ENCODE measurements at places on chromosomes 5 and 9. TPM values are rescaled to one million over a fixed set of nuclear protein-coding genes. Genes with fewer than 3 reads are reported as not detected.

The MYOT gene
- 0.53 TPM for total RNA-seq

The TRIM23 gene
- total RNA-seq: 6.5 TPM

The C9orf153 gene
- total RNA-seq: 0.54 TPM

The TMC1 gene
- total RNA-seq: not detected

The ZNF883 gene
- total RNA-seq: not detected

The KCNT1 gene
- not detected for total RNA-seq

The TNC gene
- 2.2 TPM for total RNA-seq

The APBA1 gene
- 13.7 TPM for total RNA-seq

The ACSL6 gene
- total RNA-seq: 4.8 TPM

The PROB1 gene
- 0.51 TPM for total RNA-seq

- no peak for DNase-seq
Observed at GRCh38 chr9:126424511-126424910, 97.9 kb downstream of the MVB12B start.

GRCh38 chr5:92956886-92957285, 624.1 kb downstream of the NR2F1-AS1 start:
- DNase-seq: no peak

- no peak for DNase-seq
Observed at GRCh38 chr5:42952578-42952974, 87.5 kb downstream of the ANXA2R start.

DNA sequence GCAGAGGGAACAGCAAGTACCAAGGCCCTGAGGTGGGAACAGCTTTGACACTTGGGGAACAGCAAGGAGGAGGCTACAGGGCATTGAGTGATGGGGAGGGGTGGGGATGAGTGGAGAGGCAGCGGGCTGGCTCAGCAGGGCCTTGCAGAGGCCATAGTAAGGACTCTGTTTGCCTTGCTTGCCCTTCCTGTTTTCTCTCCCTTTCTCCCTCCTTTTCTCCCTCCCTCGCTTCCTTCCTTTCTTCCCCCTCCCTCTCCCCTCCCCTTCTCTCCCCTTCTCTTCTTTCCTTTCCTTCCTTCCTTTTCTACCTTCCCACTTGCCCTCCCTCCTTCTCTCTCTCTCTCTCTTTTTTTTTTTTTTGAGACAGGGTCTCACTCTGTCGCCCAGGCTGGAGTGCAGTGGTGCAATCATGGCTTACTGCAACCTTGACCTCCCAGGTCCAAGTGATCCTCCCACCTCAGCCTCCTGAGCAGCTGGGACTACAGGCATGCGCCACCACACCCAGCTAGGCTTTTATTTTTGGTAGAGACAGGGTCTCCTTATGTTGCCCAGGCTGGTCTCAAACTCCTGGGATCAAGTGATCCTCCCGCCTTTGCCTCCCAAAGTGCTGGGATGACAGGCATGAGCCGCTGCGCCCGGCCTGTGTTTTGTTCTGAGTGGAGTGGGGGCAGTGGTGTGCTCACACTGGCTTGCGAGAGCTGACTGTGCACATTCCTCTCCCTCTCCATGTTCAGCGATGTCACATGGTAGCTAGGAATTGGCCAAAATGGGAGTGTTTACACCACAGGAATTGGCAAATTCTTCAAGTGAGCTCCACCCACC, 17.1 kb downstream of the IER5L start:
- no peak for DNase-seq

- peak; percentile 72 for DNase-seq
Observed at GRCh38 chr9:69234683-69235082, 60.6 kb downstream of the TJP2 start.

DNA sequence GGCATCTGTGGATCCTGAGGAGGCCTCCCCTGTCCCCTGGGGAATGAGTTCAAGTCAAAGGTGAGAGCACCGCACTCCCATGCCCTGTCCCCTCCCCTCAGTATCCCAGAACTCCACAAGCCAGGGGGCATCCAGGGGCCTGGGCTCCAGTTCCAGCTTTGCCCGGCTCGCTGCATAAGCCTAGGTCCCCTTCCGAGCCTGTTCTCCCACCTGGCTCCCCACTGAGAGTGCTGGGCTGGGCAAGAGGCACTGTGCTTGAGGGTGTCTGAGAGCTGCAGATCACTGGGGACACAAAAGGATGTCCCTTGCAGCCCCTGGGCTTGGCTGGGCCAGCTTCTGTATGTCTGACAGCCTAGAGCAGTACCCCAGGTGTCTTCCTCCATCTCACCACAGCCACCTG, 4.6 kb downstream of the DOK3 start:
- no peak for DNase-seq

DNA sequence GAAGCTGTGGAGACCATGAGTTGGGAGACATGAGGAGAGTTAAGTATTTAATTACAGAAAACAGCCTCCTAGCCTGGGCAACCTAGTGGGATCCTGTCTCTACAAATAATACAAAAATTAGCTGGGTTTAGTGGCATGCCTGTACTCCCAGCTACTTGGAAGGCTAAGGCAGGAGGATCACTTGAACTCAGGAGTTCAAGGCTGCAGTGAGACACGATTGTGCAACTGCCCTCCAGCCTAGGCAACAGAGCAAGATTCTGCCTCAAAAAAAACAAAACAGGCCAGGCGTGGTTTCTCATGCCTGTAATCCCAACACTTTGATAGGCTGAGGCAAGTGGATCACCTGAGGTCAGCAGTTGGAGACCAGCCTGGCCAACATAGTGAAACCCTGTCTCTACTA, 52.6 kb downstream of the AQP7 start:
- DNase-seq: no peak

GRCh38 chr5:163564321-163564938, 59.0 kb downstream of the MAT2B start:
- DNase-seq: peak; percentile 50

- no peak for DNase-seq
Observed at GRCh38 chr5:42360056-42360455, 63.2 kb upstream of the GHR start.

- no peak for DNase-seq
Observed at GRCh38 chr9:84471816-84472215, 131.3 kb upstream of the SLC28A3 start.

- DNase-seq: no peak
Observed at GRCh38 chr9:116027096-116027495, 126.5 kb upstream of the PAPPA start.

DNA sequence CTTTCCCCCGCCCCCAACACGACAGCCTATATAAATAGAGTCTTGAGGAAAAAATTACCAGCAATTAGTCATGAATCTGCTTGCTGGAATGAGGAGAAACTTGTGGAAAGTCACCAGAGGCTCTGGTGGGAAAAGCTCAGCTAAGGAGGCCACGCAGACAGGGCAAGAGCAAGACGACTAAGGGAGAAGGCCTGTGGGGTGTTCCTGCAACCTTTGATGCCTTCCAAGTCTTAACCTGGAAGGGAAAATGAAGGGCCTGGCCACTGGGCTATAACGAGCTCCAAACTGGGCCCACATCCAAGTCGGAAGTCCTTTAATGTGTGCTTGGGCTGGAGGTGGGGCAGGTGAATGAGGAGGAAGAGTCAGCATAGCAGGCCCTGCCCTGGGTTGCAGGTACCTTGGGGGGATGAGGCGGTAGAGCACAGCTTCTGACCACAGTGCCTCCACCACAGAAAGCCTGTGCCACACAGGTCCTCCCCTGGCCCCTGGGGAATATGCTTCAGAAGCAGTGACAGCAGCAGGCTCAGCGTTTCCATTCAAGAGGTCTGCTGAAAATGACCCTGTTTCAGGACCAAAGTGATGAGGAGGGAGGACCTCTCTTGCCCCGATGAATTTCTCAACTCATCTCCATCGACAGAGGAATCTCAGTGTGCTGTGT, 92.8 kb upstream of the LRRTM2 start:
- no peak for DNase-seq

- DNase-seq: no peak
Observed at GRCh38 chr5:35640623-35641022, 23.0 kb downstream of the SPEF2 start.

DNA sequence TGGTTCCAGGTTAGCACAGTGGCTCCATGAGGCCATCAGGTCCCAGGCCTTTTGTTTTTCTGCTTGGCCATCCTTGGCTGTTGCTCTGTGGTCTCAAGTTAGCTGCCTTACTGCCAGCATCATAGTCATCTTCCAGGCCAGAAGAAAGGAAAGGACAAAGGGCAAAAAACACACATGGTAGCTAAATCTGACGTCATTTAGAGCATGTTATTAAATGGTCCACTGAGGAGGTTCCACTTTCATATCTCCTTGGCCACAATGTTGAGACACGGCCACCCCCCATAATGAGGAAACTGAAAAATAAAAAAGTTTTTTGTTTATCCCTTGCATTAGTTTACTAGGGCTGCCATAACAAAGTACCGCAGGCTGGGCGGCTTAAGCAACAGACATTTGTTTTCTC, 106.4 kb upstream of the NIPBL start:
- DNase-seq: no peak

- peak; percentile 80 for DNase-seq
Observed at GRCh38 chr9:75088646-75089372, 495 bp downstream of the OSTF1 start.

DNA sequence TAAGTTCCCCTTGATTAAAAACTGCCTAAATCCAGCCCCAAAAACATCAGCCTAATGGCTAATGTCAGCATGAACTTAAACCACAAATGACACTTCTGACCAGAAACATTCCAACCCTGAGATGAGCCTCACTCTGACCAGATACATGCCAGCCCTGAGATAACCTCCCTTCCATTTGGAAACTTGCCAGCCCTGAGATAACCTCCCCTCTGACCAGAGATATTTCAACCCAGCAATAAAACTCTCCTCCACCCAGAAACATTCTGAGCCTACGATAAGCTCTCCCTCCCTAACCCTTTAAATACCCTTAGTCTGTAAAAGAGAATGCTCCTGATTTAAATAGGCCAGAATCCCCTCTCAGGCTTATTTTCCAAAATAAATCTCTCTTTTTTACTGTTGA, 1035.7 kb upstream of the NUDT12 start:
- no peak for DNase-seq

GRCh38 chr9:127629468-127630081, 17.5 kb downstream of the STXBP1 start:
- no peak for DNase-seq

GRCh38 chr5:173577817-173578216, 38.6 kb downstream of the BOD1 start:
- peak; percentile 11 for DNase-seq

- no peak for DNase-seq
Observed at GRCh38 chr5:38618154-38618553, 61.7 kb upstream of the LIFR start.

DNA sequence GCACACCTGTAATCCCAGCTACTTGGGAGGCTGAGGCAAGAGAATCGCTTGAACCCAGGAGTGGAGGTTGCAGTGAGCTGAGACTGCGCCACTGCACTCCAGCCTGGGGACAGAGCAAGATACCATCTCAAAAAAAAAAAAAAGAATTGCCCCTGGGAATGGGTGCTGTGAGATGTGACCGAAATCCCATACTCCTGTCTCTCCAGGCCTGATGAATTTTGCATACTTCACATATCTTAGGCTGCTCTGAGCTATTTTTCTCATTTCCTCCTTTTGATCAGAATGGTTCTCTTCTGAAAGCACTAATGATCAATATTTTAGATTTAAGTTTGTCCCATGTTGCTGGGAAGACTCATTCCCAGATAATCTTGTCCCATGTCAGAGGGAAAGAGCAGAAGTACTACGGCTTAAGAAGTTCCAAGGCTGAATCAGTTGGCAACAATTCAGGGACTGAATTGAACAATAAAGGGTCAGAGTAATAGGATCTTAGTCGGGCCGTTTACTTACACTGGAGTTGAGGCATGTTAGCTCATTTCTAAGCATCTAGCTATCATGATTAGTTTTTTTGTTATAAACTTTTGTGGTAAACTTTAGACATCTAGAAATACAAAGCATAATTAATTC, 44.2 kb upstream of the TENT2 start:
- DNase-seq: no peak

- DNase-seq: no peak
Observed at GRCh38 chr5:179054036-179054785, 6.0 kb upstream of the ZNF354C start.

DNA sequence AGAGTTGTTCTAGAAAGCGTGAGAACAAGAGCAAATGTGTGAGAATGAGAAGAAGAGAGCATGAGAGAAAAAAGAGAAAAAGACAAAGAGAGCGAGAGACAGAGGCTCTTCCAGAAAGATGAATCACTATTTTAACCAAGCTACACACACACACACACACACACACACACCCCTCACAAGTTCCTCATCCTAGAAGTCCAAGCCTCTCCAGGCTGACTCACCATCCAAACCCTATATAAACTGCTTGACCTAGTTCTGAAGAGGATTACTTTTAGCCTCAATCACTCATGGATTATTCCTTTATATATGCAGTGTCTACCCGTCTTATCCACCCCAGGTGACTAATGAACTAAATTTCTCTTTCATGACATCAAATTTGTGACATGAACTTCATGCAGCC, 37.6 kb downstream of the C9orf57 start:
- DNase-seq: no peak

GRCh38 chr5:163706053-163706771, 200.8 kb downstream of the MAT2B start:
- DNase-seq: no peak

- no peak for DNase-seq
Observed at GRCh38 chr9:78541868-78542443, 245.0 kb downstream of the PSAT1 start.

DNA sequence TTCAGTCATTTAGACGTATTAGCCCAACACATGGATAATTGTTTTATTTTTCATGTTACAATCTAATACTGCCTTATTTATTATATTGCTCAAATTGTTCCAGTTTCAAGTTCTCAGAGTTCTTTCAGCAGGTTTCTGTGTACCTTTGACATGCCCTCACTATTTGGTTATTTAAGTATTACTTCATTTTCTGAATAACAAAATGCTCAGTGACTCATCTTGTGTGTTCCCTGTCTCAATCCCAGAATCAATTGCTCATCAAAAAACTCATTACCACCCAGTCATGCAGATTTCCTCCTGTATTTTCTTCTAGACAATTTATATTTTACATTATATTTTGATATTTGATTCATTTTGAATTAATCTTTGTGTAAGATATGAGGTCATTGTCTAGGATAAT, 562.6 kb downstream of the ANXA1 start:
- DNase-seq: no peak

DNA sequence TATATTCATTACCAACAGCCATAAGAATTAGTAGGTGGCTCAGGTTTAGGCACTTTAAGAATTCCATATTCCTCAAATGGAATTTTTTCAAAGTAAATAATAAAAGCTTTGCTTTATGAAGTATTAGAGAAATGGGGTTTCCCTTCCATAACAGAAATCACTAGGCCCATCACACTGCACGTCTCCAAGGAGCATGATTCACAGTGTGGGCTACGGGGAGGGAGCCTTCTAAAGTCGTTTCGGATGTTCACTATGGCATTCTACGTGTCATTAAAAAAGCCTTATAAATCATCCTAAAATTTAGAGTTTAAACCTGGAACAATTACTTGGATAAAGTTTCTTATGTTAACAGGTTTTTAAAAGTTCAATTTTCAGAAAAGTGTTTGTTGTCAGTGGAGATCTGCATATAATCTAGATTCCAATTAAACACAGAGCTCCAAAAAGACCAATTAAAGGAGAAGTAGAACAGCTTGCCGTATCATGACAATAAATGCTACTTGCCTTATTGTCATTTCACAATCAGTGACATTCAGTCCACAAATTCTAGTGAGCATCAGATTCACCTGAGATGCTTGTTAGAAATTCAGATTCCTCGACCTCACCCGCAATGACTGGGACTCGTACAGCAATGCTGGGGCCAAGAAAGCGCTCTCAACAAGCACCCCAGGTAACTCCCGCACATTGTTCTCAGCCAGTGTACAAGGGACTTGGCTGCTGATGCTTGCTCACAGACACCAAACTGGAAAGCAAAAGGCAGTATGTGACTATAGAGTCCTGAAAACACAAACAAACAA, 115.7 kb downstream of the NFIB start:
- DNase-seq: no peak
